ENCODE measurements at places on chromosomes 1 and 21. TPM values are rescaled to one million over a fixed set of nuclear protein-coding genes. Genes with fewer than 3 reads are reported as not detected.

PTAFR gene
- 1.1 TPM for total RNA-seq

DNA sequence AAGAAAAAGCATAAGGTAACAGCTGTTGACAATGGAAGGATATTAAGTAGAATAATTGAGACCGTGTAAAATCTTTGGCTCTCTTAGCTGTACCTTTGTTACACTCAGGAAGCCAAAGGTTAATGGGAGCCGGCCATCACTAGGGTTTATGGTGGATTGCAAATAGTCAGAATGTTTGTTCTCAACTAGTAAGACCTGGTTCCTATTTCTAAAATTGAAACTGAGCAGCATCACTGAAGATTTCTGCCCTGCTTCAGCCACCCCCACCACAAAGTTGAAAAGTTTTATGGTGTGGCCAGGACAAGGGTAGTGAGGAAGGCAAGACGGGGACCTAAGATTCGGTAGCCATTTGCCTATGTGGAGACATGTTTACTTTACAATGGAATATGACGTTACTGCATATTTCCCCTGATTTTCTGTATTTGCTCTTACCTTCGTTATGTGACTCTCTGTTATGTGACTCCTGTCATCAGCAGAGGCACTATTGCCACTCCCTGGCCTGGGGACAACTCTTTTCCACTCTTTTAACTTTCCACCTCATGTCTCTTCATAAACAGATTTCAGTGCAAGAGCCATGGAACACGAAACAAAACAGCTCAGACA, 41.4 kb upstream of the KIF1B start:
- H3K4me1 ChIP-seq = no peaks in the 10 kb centered on the region
- no peak for DNase-seq
- H3K36me3 ChIP-seq = no peaks in the 10 kb centered on the region
- no peaks in the 10 kb centered on the region for H3K27me3 ChIP-seq
- no peak overlapping the region for H3K4me3 ChIP-seq

- DNase-seq = no peak
- H3K27me3 ChIP-seq = no peaks in the 10 kb centered on the region
- no peak overlapping the region for H3K27ac ChIP-seq
- no peaks in the 10 kb centered on the region for H3K4me1 ChIP-seq
Observed at GRCh38 chr1:17340358-17340757, 31.6 kb upstream of the PADI6 start.

GRCh38 chr1:58824753-58825389, 41.0 kb upstream of the JUN start:
- H3K27ac ChIP-seq = no peak overlapping the region
- no peaks in the 10 kb centered on the region for H3K4me1 ChIP-seq
- no peak overlapping the region for H3K4me3 ChIP-seq
- H3K36me3 ChIP-seq = no peaks in the 10 kb centered on the region
- H3K27me3 ChIP-seq = no peaks in the 10 kb centered on the region

RGS4 gene
- total RNA-seq = not detected

DNA sequence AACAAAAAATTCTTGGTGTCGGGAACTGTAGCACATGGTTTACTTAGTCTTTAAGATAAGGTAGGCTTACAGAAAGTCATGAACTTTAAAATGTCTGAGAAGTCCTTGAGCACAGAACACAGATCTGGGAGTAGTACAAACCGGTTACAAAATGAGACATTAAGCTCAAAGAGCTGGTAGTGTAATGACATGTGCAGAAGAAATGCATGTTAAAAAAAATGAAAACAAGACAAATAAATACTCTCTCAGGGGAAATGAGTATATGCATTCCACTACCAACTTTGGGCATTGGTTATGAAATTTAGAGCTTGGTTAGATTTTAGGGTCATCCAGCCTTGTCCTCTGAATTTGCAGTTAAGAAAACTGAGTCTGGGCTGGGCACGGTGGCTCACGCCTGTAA, 91.5 kb upstream of the F3 start:
- H3K4me1 ChIP-seq = no peaks in the 10 kb centered on the region
- no peak overlapping the region for H3K27ac ChIP-seq
- no peaks in the 10 kb centered on the region for H3K27me3 ChIP-seq
- no peak for DNase-seq

- DNase-seq = no peak
- no peaks in the 10 kb centered on the region for H3K27me3 ChIP-seq
- peak overlapping the region; percentile 96 for H3K27ac ChIP-seq
- H3K4me1 ChIP-seq = peaks cover 31% of the 10 kb centered on the region
- no peak overlapping the region for H3K4me3 ChIP-seq
Observed at GRCh38 chr1:8870616-8871538, 7.6 kb downstream of the ENO1 start.

DNA sequence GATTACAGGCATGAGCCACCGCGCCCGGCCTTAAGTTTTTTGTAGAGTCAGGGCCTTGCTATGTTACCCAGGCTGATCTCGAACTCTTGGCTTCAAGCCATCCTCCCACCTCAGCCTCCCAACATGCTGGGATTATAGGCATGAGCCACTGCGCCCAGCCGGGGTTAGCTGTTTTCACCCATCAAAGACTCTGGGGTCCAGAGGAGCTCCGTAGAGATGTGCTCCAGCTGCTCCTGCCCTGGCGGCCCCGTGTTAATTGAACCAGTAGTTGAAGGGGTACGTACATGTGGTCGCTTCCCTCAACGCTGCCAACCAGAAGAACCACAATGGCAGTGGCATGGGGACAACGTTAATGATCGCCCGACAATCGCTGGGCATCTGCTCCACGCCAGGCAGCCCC, 72.0 kb downstream of the NPHP4 start:
- no peak overlapping the region for H3K4me3 ChIP-seq
- no peaks in the 10 kb centered on the region for H3K36me3 ChIP-seq
- H3K4me1 ChIP-seq = no peaks in the 10 kb centered on the region
- DNase-seq = no peak
- H3K27me3 ChIP-seq = no peaks in the 10 kb centered on the region

DNA sequence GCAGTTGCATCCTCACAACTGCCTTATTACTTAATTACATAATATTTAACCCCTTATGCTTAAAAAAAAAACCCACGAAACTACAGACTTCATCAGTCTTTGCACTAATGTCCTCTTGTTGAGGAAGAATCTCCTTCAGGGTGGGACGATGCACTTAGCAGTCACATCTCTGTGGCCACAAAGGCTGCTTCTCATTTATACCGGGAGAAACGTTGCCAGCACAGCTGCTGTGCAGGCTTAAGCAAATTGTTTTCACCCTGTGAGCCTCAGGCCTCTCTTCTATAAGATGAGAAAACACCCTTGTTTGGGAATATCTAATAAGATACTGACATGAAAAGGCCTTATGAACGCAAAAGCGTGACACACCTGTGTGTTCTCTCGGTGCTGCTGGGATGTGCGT, 2.9 kb upstream of the OBSCN start:
- peak overlapping the region; percentile 97 for H3K27ac ChIP-seq
- no peaks in the 10 kb centered on the region for H3K36me3 ChIP-seq
- no peak for DNase-seq
- peaks cover 26% of the 10 kb centered on the region for H3K4me1 ChIP-seq
- no peak overlapping the region for H3K4me3 ChIP-seq
- no peaks in the 10 kb centered on the region for H3K27me3 ChIP-seq
